ENCODE measurements at places on chromosomes 4 and X. TPM values are rescaled to one million over a fixed set of nuclear protein-coding genes. Genes with fewer than 3 reads are reported as not detected.

DNA sequence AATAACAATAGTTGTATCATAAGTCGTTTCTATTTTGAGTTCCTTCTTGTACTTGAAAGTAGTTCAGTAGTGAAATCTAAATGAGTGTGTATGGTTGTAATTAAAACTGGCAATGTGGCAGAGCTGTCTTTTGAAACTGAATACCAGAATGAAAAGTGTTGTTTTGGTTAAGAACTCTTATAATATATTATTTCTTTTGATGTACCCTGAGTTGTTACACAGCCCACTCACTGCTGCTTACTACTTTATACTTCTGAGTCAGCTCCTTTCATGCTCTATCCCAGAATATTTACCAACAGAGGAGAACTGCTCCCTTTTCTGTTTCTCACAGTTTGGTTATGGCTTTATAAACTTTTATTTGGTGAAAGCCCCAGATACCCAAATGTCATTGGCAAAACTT is 28.8 kb downstream of the FAM199X start:
- no peak overlapping the region for H3K4me3 ChIP-seq
- H3K27ac ChIP-seq: no peak overlapping the region
- no peak for DNase-seq
- no peaks in the 10 kb centered on the region for H3K27me3 ChIP-seq

- no peak overlapping the region for H3K4me3 ChIP-seq
- DNase-seq: no peak
- peaks cover 8% of the 10 kb centered on the region for H3K27me3 ChIP-seq
- no peak overlapping the region for H3K27ac ChIP-seq
Observed at GRCh38 chr4:143726714-143727113, 26.2 kb upstream of the FREM3 start.

DNA sequence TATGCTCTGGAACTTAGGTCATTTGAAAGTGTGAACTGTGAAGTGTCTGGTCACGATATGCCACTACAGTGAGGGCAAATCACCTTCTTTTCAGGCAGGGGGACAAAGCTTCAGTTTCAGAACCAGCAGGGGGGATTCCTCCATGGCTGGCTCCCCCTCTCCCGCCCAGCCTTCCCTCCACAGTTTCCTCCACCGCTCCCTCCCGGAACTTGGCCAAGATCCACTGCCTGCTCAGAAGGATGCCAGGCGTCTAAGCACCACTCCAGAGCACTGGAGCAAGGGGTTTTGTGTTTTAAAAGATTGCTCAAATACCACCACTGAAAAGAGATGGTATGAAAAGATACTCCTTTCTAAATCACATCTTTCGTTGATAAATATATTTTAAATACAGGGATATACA is 126.9 kb downstream of the ELOVL6 start:
- no peak for DNase-seq

ADH6 gene
- not detected for total RNA-seq

- no peaks in the 10 kb centered on the region for H3K36me3 ChIP-seq
- no peak for DNase-seq
- peaks cover 11% of the 10 kb centered on the region for H3K4me1 ChIP-seq
Observed at GRCh38 chr4:152571770-152572169, 35.9 kb upstream of the FBXW7 start.

DNA sequence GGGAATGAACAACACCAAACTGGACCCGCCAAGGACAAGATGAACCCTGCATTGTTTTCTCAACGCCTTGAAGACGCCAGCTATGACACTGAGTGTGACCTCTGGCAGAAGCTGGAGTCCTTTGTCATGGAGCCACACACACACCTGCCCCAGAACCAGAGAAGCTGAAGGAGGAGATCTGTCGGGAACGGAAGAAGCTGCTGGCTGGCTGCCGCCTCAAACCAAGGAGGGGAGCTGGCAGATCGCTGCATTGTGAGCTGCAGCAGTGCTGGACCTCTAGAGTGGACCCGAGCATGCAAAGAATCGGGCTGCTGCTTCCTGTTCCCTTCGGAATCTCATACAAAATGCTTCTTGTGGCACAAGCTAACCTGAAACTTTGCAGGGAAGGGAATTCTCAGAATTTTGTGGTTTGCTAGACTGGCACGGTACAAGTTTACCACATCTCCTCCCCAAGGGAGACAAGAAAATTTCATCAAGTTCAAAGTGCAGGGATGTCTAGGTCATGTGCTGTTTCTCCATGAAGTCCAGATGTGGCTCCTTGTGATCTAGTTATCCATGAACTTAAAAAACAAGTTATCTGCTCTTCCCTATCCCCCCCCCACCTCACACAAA is 23.4 kb upstream of the GLRB start:
- no peak overlapping the region for H3K4me3 ChIP-seq
- H3K36me3 ChIP-seq: no peaks in the 10 kb centered on the region
- no peaks in the 10 kb centered on the region for H3K27me3 ChIP-seq
- H3K4me1 ChIP-seq: peaks cover 6% of the 10 kb centered on the region

DNA sequence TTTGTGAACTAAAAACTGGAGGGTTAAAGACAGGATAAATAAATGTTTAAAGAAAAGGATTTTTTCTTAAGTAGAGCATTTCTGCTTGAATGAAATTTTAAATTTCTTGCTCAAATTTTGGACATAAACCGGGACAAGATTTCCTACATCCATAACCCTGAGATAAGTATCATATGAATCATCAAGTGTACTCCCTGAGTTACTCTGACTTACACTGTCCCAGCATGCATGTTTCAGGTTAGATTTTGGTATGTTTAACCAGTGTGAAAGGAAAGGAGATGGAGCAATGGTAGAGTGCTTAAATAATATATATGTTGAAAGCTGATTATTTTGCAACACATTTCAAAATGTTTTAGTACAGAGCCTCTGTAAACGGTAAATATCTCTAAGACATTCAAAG is 175.2 kb downstream of the ADGRL3 start:
- no peak overlapping the region for H3K27ac ChIP-seq
- H3K4me3 ChIP-seq: no peak overlapping the region
- DNase-seq: no peak
- peaks cover 15% of the 10 kb centered on the region for H3K36me3 ChIP-seq

- H3K4me3 ChIP-seq: no peak overlapping the region
- DNase-seq: no peak
- no peaks in the 10 kb centered on the region for H3K27me3 ChIP-seq
- peaks cover 48% of the 10 kb centered on the region for H3K36me3 ChIP-seq
- H3K4me1 ChIP-seq: peaks cover 26% of the 10 kb centered on the region
Observed at GRCh38 chrX:21972721-21973120, 32.2 kb downstream of the SMS start.

- no peak for DNase-seq
- H3K36me3 ChIP-seq: no peaks in the 10 kb centered on the region
- no peaks in the 10 kb centered on the region for H3K27me3 ChIP-seq
- no peaks in the 10 kb centered on the region for H3K4me1 ChIP-seq
Observed at GRCh38 chr4:164058776-164059445, 564.4 kb downstream of the TMA16 start.

GRCh38 chr4:119080721-119081541 is 54.7 kb upstream of the MYOZ2 start:
- no peak overlapping the region for H3K27ac ChIP-seq
- peaks cover 10% of the 10 kb centered on the region for H3K4me1 ChIP-seq
- no peaks in the 10 kb centered on the region for H3K36me3 ChIP-seq
- no peak overlapping the region for H3K4me3 ChIP-seq
- no peak for DNase-seq

DNA sequence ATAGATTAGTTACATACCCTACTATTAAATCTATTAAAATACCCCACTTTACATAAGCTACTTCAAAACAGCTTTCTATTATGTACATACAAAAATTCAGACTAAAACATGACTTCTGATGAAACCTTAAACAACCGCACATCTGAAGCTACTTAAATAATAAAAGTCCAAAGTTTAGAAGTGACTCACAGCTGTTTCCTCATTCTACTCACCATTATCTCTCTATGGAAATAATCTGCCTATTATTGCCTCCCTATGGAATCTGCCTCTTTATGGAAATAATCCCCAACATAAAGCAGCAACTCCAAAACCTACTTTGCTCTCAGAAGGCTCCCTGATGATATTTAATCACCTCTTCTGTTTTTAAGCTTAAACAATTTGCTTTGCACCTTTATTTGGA is 15.7 kb upstream of the BANK1 start:
- no peak for DNase-seq
- H3K36me3 ChIP-seq: peaks cover 3% of the 10 kb centered on the region
- H3K27ac ChIP-seq: no peak overlapping the region
- no peaks in the 10 kb centered on the region for H3K27me3 ChIP-seq
- H3K4me1 ChIP-seq: no peaks in the 10 kb centered on the region

GAB1 gene
- total RNA-seq: 29.2 TPM

GRCh38 chr4:184831153-184831552 is 5.4 kb upstream of the ACSL1 start:
- no peak overlapping the region for H3K27ac ChIP-seq
- H3K4me1 ChIP-seq: no peaks in the 10 kb centered on the region
- H3K27me3 ChIP-seq: peaks cover 40% of the 10 kb centered on the region
- H3K36me3 ChIP-seq: no peaks in the 10 kb centered on the region
- H3K4me3 ChIP-seq: no peak overlapping the region

FAM184B gene
- total RNA-seq: 0.16 TPM

FAAH2 gene
- 0.52 TPM for total RNA-seq

- H3K4me1 ChIP-seq: no peaks in the 10 kb centered on the region
- DNase-seq: no peak
Observed at GRCh38 chr4:14631806-14632440, 370.4 kb upstream of the CPEB2 start.

DNA sequence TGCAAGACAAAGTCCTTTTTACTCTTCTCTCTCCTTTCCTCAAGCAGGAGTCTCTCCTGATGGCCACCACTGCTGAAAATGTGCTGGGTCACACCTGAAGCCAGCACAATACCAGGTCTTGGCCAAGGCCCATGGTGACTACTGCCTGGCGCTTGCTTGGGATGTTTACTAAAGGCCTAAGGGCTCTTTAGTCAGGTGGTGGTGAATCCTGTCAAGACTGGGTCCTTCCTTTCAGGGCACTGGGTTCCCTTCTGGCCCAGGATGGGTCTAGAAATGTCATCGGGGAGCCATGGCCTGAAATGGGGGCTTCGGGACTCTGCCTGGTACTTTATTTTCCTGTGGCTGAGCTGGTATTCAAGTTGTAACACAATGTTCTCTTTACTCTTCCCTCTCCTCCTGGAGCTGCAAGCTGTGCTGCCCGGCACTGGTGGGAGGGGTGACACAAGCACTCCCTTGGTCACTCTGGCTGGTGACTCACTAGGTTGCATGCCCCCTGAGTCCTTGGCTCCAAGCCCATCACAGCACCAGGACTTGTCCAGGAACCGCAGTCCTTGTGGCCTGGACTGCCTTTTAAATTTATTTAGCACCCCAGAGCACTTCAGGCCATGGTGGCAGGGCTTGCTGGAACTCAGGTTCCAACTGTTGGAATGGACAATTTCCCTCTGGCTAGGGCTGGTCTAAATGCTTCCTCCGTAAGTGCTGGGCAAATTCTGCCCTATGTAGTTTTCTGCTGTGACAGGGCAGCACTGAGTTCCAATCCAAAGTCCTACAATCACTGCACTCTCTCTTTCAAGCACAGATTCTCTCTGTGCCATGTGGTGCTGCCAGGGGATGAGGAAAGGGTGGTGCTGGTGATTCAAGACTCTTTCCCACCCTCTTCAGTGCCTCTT is 11.3 kb downstream of the ARL13A start:
- no peaks in the 10 kb centered on the region for H3K4me1 ChIP-seq
- peaks cover 3% of the 10 kb centered on the region for H3K36me3 ChIP-seq
- no peak overlapping the region for H3K27ac ChIP-seq
- DNase-seq: no peak
- no peaks in the 10 kb centered on the region for H3K27me3 ChIP-seq

DNA sequence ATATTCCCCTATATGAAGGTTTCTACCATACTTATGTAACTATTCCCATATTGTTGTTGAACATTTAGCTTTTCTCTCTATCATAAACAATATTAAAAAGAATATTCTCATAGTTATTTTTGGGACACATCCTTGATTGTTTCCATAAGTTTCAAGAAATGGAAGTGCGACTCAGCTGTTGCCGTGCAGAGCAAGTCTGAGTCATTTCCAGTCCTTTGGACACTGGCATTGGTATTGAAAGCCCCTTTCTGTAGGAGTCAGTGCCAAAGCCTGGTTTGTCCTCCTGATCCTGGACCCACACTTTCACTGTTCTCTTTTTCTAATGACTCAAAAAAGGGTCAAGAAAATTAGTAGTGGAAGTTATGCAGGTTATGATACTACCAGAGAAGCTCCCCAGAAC is 108.3 kb upstream of the DIAPH2 start:
- no peaks in the 10 kb centered on the region for H3K4me1 ChIP-seq
- H3K27me3 ChIP-seq: no peaks in the 10 kb centered on the region
- no peak overlapping the region for H3K4me3 ChIP-seq
- no peaks in the 10 kb centered on the region for H3K36me3 ChIP-seq

TASL gene
- total RNA-seq: not detected

MAGEA1 gene
- total RNA-seq: not detected

CYLC1 gene
- not detected for total RNA-seq

- no peaks in the 10 kb centered on the region for H3K4me1 ChIP-seq
- H3K27me3 ChIP-seq: no peaks in the 10 kb centered on the region
- H3K27ac ChIP-seq: no peak overlapping the region
- no peaks in the 10 kb centered on the region for H3K36me3 ChIP-seq
- H3K4me3 ChIP-seq: no peak overlapping the region
- no peak for DNase-seq
Observed at GRCh38 chr4:105808750-105809041, 86.6 kb upstream of the NPNT start.

DNA sequence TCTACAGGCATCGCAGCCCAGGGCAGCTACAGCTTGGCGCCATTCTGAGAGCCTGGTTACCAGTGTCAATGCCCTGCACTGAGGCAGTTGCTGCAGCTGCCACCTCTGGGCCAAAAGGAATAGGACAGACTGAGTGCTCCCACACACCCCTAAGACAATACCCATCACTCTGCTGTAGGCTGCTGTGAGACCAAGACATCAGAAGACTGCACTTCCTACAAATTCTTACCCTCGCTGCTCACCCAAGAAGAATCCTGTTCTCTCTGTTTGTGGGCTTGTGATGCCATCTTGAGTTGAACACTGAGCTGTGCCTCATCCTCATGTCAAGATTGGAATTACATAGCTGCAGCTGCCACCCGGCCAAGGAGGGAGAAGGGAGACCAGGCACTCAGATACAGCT is 1847.0 kb upstream of the PCDH10 start:
- no peak overlapping the region for H3K4me3 ChIP-seq
- H3K4me1 ChIP-seq: no peaks in the 10 kb centered on the region
- H3K36me3 ChIP-seq: no peaks in the 10 kb centered on the region
- DNase-seq: no peak

GRCh38 chrX:137742846-137743245 is 176.9 kb downstream of the ZIC3 start:
- DNase-seq: no peak
- H3K4me3 ChIP-seq: no peak overlapping the region
- no peaks in the 10 kb centered on the region for H3K36me3 ChIP-seq
- peaks cover 17% of the 10 kb centered on the region for H3K4me1 ChIP-seq
- H3K27me3 ChIP-seq: peaks cover 4% of the 10 kb centered on the region

GRCh38 chrX:128928636-128929035 is 594.7 kb downstream of the SMARCA1 start:
- no peak for DNase-seq
- H3K36me3 ChIP-seq: peaks cover 11% of the 10 kb centered on the region
- H3K27ac ChIP-seq: no peak overlapping the region
- H3K4me1 ChIP-seq: peaks cover 8% of the 10 kb centered on the region
- no peaks in the 10 kb centered on the region for H3K27me3 ChIP-seq
- no peak overlapping the region for H3K4me3 ChIP-seq

GRCh38 chrX:24285082-24285481 is 28.8 kb downstream of the SUPT20HL2 start:
- H3K36me3 ChIP-seq: no peaks in the 10 kb centered on the region
- H3K27ac ChIP-seq: no peak overlapping the region
- no peak for DNase-seq
- no peaks in the 10 kb centered on the region for H3K27me3 ChIP-seq
- H3K4me3 ChIP-seq: no peak overlapping the region

Data from neural crest cell (in vitro differentiated cells).